Right lobe of liver (tissue), 6 donors: ENCODE measurements at places on chromosomes 7 and 10. TPM values are rescaled to one million over a fixed set of nuclear protein-coding genes. Genes with fewer than 3 reads are reported as not detected.

DNA sequence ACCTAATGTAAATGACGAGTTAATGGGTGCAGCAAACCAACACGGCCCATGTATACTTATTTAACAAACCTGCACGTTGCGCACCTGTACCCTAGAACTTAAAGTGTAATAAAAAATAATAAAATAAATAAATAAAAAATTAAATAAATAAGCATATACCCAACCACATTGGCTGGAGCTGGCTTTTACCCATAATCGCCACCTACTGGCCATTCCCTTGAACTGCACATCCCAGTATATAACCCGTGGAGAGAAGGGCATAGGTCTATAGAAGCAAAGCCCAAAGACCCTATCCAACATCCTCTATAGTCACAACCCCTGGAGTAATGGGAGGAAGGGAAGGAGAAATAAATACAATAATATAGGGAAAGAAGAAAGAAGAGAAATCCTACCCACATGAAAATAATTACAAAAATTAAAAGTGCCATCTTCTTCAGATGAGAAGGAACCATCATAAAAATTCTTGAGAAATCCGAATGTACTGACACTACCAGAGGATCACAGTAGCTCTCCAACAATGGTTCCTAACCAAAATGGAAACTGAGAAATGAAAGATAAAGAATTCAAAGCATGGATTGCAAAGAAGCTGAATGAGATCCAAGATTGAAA is 65.6 kb downstream of the TWIST1 start:
- H3K4me3 ChIP-seq, result no peak overlapping the region
- no peak for DNase-seq
- H3K27ac ChIP-seq, result no peak overlapping the region

DNA sequence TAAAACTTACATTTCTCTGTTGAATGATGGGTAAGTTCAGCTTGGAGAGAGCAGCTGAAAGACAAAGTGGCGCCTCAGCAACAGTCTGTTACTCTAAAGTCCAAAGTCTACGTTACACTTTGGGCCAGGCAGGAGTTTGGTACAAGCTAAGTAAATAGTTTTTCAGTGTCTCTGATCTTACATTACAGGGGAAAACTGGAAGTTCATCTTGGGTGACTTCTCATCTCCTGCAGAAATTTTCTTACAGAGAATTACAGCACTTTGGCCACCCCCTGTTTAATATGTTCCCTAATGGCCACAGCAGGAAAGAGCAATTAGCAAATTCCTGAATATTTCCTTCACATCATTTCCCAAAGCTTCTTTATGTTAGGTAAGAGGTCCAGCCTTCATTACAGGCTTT is 67.1 kb downstream of the ABCC2 start:
- H3K4me3 ChIP-seq, result no peak overlapping the region
- H3K4me1 ChIP-seq, result peaks cover 36% of the 10 kb centered on the region
- H3K27me3 ChIP-seq, result no peaks in the 10 kb centered on the region
- DNase-seq, result no peak
- H3K36me3 ChIP-seq, result peaks cover 83% of the 10 kb centered on the region

ANXA8 gene
- 1.0 TPM for total RNA-seq

SUN3 gene
- not detected for total RNA-seq

DNA sequence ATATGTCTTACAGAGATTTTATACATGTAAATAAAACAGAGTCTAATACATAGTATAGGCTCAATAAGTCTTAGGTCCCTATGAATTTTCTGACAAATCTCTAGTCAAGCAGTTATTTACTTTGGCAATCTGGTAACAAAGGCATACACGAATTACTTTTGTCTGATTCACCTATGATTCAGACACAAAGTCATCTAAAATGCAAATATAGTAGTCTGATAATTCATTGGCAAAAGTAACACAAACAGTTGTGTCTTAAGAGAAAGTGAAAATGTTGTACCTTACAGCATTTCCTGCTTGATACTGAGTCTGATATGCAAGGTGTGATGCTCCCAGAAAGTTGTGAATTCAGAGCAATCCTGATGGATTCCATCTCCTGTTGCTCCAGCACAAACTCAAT is 209.4 kb upstream of the PRSS1 start:
- no peaks in the 10 kb centered on the region for H3K27me3 ChIP-seq
- DNase-seq, result no peak
- no peak overlapping the region for H3K27ac ChIP-seq
- no peaks in the 10 kb centered on the region for H3K4me1 ChIP-seq

GRCh38 chr7:43010061-43010460 is 77.9 kb downstream of the MRPL32 start:
- no peak overlapping the region for H3K4me3 ChIP-seq
- H3K4me1 ChIP-seq, result no peaks in the 10 kb centered on the region
- no peak overlapping the region for H3K27ac ChIP-seq
- H3K27me3 ChIP-seq, result no peaks in the 10 kb centered on the region

NAT16 gene
- not detected for total RNA-seq

- DNase-seq, result no peak
- peaks cover 11% of the 10 kb centered on the region for H3K36me3 ChIP-seq
- H3K4me1 ChIP-seq, result no peaks in the 10 kb centered on the region
- no peak overlapping the region for H3K4me3 ChIP-seq
- H3K27ac ChIP-seq, result no peak overlapping the region
Measured at GRCh38 chr7:132783824-132784223, 207.6 kb upstream of the PLXNA4 start.

- no peaks in the 10 kb centered on the region for H3K36me3 ChIP-seq
- no peak overlapping the region for H3K4me3 ChIP-seq
- no peak overlapping the region for H3K27ac ChIP-seq
- peak; percentile 67 for DNase-seq
- no peaks in the 10 kb centered on the region for H3K27me3 ChIP-seq
- H3K4me1 ChIP-seq, result peaks cover 22% of the 10 kb centered on the region
Measured at GRCh38 chr10:71975087-71975870, 11.1 kb downstream of the CHST3 start.

GRCh38 chr7:106049139-106049752 is 62.9 kb downstream of the SYPL1 start:
- H3K4me1 ChIP-seq, result no peaks in the 10 kb centered on the region
- no peak overlapping the region for H3K4me3 ChIP-seq
- H3K27ac ChIP-seq, result no peak overlapping the region
- DNase-seq, result no peak
- no peaks in the 10 kb centered on the region for H3K27me3 ChIP-seq

- no peak overlapping the region for H3K27ac ChIP-seq
- H3K4me3 ChIP-seq, result no peak overlapping the region
- no peaks in the 10 kb centered on the region for H3K27me3 ChIP-seq
- no peak for DNase-seq
- no peaks in the 10 kb centered on the region for H3K4me1 ChIP-seq
Measured at GRCh38 chr10:81439445-81439844, 435.5 kb upstream of the NRG3 start.

GRCh38 chr7:129405527-129405926 is 28.7 kb upstream of the STRIP2 start:
- DNase-seq, result no peak
- H3K4me3 ChIP-seq, result no peak overlapping the region
- H3K4me1 ChIP-seq, result no peaks in the 10 kb centered on the region

DNA sequence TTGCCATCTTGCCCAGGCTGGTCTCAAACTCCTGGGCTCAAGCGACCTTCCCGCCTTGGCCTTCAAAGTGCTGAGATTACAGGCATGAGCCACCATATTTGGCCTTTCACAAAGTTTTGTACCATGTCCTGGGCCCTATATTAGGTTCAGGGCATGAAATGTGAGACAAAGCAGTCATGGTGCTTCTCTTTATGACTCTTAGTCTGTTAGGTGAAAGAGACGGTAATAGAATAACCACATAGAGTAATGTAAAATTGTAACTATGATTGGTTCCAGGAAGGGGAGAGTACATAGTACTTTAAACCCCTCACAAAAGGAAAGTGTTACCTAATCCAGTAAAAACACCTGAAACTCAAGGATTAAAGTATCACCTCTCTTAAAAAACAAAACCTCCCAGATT is 144.7 kb downstream of the SPAG6 start:
- no peaks in the 10 kb centered on the region for H3K27me3 ChIP-seq
- DNase-seq, result no peak
- no peaks in the 10 kb centered on the region for H3K36me3 ChIP-seq
- H3K4me3 ChIP-seq, result no peak overlapping the region
- no peak overlapping the region for H3K27ac ChIP-seq
- no peaks in the 10 kb centered on the region for H3K4me1 ChIP-seq

LRRTM3 gene
- not detected for total RNA-seq

GRCh38 chr7:144019457-144019856 is 19.3 kb downstream of the OR6B1 start:
- no peaks in the 10 kb centered on the region for H3K4me1 ChIP-seq
- H3K36me3 ChIP-seq, result no peaks in the 10 kb centered on the region
- DNase-seq, result no peak
- no peak overlapping the region for H3K27ac ChIP-seq

TMEM130 gene
- total RNA-seq, result not detected

DNA sequence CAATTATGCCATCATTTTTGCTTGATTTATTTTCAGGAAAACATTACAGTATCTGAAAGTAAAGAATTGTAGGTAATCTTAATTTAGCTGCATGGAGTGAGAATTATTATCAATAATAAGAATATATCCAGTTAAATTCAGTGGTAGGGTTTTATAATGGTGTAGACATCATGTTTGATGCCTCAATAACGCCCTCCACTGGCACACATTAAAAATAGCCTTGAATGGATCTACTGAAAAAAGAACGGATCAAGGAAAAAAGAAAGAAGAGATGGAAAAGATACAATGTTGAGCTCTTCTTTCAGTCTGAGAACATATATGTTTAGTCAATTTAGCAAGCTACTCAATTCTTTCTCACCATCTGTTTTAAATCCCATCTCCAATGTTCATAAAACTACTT is 319.2 kb downstream of the CDC14C start:
- H3K36me3 ChIP-seq, result no peaks in the 10 kb centered on the region
- no peaks in the 10 kb centered on the region for H3K27me3 ChIP-seq
- no peak overlapping the region for H3K27ac ChIP-seq
- H3K4me3 ChIP-seq, result no peak overlapping the region
- DNase-seq, result no peak

GIMAP4 gene
- total RNA-seq, result 7.2 TPM

TMEM178B gene
- not detected for total RNA-seq

DNA sequence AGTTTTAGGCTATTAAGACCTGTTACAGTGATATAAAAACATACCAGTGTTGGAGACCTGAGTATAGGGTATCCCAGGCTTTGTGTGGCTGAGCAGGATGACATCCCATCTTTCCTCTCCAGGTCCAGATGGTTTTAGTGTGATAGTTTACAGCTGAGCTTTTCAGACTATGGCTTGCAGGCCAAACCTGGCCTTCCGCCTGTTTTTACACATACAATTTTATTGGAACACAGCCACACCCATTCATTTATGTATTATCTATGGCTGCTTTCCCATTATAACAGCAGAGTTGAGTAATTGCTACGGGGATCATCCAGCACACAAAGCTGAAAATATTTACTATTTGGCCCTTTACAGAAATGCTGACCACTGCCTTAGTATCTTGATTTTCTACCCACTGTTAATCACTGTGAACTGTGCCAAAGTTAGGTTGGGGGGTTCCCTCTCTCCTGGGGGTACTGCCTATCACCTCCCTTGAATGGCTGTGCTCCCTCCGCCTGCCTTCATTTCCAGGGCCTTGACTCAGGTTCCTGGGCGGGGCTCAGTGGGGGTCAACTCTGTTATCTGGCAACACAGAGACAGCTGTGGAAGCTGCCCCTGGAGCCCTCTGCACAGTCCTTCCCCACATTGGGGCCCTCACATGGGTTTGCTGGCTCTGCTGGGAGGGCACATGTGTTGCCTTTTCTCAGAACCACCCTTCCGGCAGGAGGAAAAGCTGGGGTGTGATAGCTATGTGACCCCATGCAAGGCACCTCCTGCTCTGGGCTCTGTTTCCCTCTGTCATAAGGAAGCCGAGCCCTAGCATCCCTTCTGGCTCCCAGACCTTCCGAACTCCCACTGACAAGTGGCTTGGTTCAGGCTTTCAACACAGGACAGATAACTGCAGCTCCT is 40.3 kb upstream of the SH2D4B start:
- no peak overlapping the region for H3K4me3 ChIP-seq
- H3K27ac ChIP-seq, result peak overlapping the region; percentile 87
- peak; percentile 67 for DNase-seq
- no peaks in the 10 kb centered on the region for H3K27me3 ChIP-seq

- no peaks in the 10 kb centered on the region for H3K36me3 ChIP-seq
- no peak overlapping the region for H3K27ac ChIP-seq
- DNase-seq, result no peak
- H3K27me3 ChIP-seq, result no peaks in the 10 kb centered on the region
- no peaks in the 10 kb centered on the region for H3K4me1 ChIP-seq
Measured at GRCh38 chr10:408236-408635, 273.0 kb downstream of the ZMYND11 start.

- H3K27ac ChIP-seq, result no peak overlapping the region
- no peak overlapping the region for H3K4me3 ChIP-seq
- H3K36me3 ChIP-seq, result no peaks in the 10 kb centered on the region
- H3K4me1 ChIP-seq, result no peaks in the 10 kb centered on the region
Measured at GRCh38 chr7:90560730-90561129, 35.4 kb upstream of the CDK14 start.

- DNase-seq, result no peak
- H3K27me3 ChIP-seq, result peaks cover 17% of the 10 kb centered on the region
- no peaks in the 10 kb centered on the region for H3K4me1 ChIP-seq
- no peak overlapping the region for H3K4me3 ChIP-seq
Measured at GRCh38 chr10:46552526-46553237, 3.8 kb downstream of the GPRIN2 start.

LOXL4 gene
- 0.51 TPM for total RNA-seq

GPRIN2 gene
- total RNA-seq, result 0.20 TPM

GPR146 gene
- total RNA-seq, result 19.2 TPM

PVRIG gene
- total RNA-seq, result not detected

TFEC gene
- 4.5 TPM for total RNA-seq

- H3K27ac ChIP-seq, result no peak overlapping the region
- H3K27me3 ChIP-seq, result no peaks in the 10 kb centered on the region
- no peak for DNase-seq
- peaks cover 9% of the 10 kb centered on the region for H3K4me1 ChIP-seq
- H3K36me3 ChIP-seq, result no peaks in the 10 kb centered on the region
- no peak overlapping the region for H3K4me3 ChIP-seq
Measured at GRCh38 chr10:73900064-73900463, 10.9 kb upstream of the PLAU start.

GRCh38 chr7:150781103-150781502 is 19.1 kb downstream of the TMEM176B start:
- no peaks in the 10 kb centered on the region for H3K36me3 ChIP-seq
- H3K27ac ChIP-seq, result peak overlapping the region; percentile 41
- no peaks in the 10 kb centered on the region for H3K27me3 ChIP-seq
- no peak for DNase-seq

CDNF gene
- total RNA-seq, result 4.5 TPM

DOCK4 gene
- 29.9 TPM for total RNA-seq

DNA sequence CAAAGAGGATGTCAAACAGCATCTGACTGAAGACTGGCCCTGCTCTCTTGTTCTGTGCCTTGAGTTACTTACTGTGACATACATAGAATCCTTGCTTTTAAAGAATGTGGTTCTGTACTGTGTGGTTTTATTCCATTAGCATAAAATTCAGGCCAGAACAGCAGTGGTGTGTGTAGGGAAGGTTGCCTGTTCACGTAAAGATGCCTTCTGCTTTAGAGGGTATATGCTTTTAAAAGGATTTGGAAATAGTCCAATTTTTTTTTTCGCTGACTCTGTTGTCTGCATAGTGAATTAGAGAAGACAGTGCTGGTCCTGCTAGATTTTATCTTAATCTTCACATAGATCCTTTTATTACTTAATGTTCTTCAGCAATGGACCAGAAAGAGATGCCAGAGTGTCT is 470.8 kb upstream of the SEMA3A start:
- no peaks in the 10 kb centered on the region for H3K27me3 ChIP-seq
- no peak overlapping the region for H3K27ac ChIP-seq
- no peak overlapping the region for H3K4me3 ChIP-seq
- no peak for DNase-seq

GRCh38 chr10:116465546-116465945 is 37.9 kb downstream of the PNLIPRP3 start:
- no peaks in the 10 kb centered on the region for H3K36me3 ChIP-seq
- no peaks in the 10 kb centered on the region for H3K27me3 ChIP-seq
- no peak overlapping the region for H3K4me3 ChIP-seq
- no peak for DNase-seq
